Smooth muscle cell of the pulmonary artery (primary cell): ENCODE measurements at places on chromosomes 2 and 18. TPM values are rescaled to one million over a fixed set of nuclear protein-coding genes. Genes with fewer than 3 reads are reported as not detected.

The FASTKD1 gene
- total RNA-seq = 17.1 and 18.9 TPM in 2 replicates

The GCKR gene
- 7.4 and 8.5 TPM in 2 replicates for total RNA-seq

The REG1B gene
- not detected in 2 replicates for total RNA-seq

The INHBB gene
- total RNA-seq = 0.03 and 0.52 TPM in 2 replicates

The SCYGR3 gene
- not detected in 2 replicates for total RNA-seq

The TUBA4B gene
- total RNA-seq = not detected in 2 replicates
